ENCODE measurements at places on chromosomes 2 and 18.

- no peak for DNase-seq
These were observed 319.6 kb upstream of the TCF4 start for GRCh38 chr18:55907453-55908175.

GRCh38 chr2:195575879-195576401, 81.1 kb upstream of the SLC39A10 start:
- DNase-seq: no peak

DNA sequence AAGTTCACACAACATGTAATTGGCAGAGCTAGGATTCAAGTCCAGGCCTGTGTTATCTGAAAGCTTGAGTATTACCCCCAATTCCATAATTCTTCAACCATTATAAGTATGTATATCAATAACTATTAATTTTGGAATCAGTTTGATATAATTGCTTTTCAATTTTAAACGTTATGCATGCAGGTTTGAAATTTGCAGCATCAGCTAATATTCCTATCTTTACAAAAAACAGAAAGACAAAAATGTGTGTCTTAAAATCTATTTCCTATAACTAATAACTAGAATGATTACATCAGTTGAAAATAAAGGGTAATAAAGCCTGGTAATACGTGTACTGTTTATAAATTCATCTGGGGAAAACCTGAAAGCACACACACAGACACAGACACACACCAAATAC, 543.3 kb upstream of the PKDCC start:
- DNase-seq: no peak

- no peak for DNase-seq
These were observed 272.8 kb downstream of the KCNS3 start for GRCh38 chr2:18151237-18151636.

DNA sequence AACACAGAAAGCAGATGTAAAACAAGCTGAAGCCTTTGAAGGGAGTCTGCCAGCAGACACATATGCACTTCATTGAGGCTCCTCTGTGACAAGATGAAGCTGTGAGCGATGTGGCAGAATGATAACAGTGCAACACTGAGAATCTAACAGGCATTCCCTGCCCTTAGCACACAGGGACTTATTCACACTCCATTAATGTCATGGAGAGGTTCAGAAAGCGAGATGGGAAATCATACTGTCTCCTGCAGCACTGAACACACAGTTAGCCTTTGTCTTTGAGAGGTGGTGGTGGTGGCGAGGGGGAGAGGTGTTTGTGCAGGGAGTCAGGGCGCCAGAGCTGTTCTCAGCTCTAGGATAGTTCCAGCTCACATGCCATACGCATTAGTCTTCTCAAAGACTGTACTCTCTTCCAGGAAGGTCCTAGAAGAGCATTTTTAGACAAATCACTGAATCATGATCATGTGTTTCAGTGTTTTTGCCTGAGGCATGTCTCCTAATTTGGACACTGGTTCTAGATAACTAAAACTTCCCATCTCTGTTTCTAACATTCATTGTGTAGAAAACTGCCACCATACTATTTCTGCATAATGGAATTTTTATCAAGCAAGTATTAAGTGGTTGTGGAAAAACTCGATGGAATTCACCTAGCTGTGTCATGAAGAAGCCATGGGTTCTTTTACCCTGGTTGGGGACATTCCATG, 93.5 kb upstream of the ITGB6 start:
- no peak for DNase-seq

DNA sequence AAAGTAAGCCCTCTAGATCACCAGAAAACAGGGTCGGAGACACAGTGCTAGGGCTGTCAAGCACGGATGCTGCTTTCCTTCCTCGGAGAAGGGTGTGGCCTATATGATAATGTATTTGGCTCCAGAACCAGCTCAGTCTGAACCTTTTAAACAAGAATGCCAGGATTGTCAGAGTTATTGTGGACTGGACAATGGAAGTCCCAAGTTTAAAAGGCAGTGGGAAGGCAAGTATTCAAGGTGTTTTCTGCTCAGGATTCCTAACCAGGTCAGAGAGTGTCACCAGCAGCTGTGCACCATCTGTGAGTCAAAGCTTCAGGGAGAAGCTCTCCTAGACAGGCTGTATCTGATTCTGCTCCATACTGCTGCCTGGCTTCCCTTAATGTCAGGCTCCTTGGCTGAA, 94.8 kb downstream of the SPOPL start:
- no peak for DNase-seq

GRCh38 chr2:128490881-128491691, 172.4 kb upstream of the HS6ST1 start:
- no peak for DNase-seq

DNA sequence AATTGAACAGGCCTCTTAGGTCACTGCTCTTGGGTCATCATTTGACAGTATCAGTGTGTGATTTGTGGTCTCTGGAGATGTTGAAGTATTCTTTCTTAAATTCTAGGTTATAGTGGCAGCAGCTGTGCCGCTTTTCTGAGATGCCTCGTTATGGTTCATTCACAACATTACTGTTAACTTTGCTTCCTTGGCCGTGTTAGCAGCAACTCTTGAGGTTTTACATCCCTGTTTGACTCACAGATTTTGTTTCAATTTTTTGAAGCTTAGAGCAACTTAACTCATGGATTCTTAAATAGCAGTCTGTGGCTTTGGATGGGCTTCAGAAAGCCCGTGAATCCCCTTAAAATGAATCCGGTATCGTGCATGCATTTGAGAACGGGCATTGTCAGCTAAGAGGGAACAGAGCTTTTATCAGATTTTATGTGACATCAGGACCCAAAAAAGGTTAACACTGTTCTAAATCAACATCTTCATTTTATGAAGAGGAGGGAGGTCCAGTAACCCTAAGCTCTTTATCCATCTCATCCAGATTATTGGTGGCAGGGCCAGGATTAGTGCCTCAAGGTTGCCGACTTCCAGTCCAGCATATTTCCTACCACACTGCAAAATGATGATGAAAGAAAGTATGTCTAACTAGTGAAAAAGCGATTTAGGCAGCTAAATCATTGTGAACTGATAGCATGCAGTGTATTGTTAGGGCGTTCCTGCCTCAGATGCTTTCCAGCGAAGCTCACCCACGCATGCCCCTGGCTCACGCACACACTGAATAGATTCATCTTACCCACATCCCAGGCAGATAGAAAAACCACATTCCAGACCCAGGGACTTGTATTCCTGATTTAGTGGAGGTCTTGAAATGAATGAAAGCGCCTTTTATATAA, 5.1 kb downstream of the TRIB2 start:
- no peak for DNase-seq

DNA sequence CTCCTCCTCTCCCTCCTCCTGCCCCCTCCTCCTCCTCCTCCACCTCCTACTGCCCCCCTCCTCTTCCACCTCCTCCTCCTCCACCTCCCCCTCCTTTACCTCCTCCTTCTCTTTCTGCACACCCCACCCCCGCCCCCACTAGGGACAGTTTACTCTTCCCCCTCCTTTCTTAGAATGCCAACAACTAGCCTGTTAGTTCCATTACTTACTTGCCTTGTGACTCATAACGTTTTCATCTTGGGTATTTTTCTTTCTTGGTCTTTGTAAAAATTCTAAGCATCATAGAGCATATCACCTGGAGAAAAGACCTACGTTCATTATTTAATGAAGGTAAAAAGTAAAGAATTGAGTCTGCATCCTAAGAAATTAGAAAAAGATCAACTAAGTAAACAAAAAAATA, 165.3 kb downstream of the NEDD4L start:
- DNase-seq: no peak

DNA sequence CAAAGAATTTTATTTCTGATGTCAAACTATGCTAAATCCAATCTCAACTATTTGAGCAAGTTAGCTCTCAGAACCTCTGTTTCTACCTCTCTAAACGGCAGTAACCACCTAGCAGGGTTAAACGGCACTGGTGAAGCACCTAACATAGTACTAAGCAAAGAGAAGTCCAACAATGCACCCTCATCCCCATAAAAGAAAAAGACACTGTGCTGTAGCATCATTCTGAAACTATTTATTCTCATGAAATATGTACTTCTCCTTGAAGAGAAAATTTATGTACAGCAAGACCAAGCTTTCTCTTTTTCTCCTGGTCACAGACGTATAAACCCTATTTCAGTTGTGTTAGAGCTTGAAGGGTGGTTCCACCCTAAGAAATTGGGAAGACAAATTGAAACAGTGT, 4.8 kb downstream of the MEX3C start:
- no peak for DNase-seq

- no peak for DNase-seq
These were observed 129.7 kb downstream of the MAP4K4 start for GRCh38 chr2:101827246-101827645.

DNA sequence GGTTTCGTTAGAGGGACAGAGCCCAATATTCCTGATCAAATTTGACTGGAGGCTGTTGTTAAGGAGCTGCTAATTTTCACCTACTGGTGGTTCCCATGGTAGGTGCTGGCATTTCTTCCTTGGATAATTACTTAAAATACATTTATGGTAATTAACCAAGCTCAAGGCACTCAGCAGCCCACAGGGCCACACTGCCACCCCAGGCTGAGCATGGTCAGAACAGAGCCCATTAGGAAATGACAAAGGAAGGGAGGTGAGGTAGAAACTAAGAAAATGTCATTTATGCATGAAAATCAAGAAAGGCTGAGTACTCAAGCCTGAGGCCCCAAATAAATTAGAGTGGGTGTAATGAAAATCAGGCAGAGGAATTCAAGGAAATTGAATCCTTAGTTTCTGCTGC, 510.2 kb upstream of the GYPC start:
- DNase-seq: no peak

DNA sequence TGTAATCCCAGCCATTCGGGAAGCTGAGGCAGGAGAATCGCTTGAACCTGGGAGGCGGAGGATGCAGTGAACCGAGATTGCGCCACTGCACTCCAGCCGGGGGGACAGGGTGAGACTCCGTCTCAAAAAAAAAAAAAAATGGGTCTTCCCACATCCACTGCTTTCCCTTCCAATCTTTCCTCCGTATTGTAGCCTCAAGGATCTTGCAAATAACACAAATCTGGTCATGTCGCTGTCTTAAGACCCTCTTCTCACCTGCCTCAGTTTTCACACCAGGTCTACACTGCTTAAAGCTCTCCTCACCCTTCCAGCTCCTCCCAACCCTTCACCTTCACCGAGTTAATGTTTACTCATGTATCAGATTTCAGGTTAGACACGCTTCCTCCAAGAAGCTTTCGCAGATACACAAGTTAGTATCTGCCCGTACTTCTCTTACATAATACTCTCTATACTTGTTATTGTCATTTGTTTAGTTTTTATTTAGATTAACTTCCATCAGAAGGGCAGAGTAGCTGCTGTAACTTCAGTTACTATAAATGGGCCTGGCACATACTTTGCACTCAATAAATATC, 1.5 kb downstream of the IER3IP1 start:
- no peak for DNase-seq

- DNase-seq: no peak
These were observed 113.8 kb downstream of the CTAGE1 start for GRCh38 chr18:22303927-22304326.

- DNase-seq: no peak
These were observed 283.5 kb upstream of the HDAC4 start for GRCh38 chr2:239684271-239684810.

GRCh38 chr2:174383796-174384195, 11.7 kb upstream of the SCRN3 start:
- no peak for DNase-seq

DNA sequence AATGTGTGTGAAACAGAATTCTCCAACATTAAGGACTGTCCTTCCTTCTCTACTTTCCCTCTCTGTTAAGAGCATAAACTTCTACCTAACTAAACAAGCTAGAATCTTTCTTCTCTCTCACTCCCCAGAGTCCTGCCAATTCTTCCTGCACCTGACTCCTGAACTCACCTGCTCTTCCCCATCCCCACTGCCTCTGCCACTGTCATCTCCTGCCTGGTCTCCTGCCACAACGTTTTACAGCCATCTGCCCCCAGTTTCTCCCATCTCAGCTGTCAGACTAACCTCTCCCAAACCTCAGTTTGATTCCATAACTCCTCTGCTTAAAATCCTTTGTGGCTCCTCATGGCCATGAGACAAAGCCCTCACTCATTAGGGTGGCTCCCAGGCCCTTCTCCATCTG, 288.3 kb upstream of the FBXO11 start:
- no peak for DNase-seq

DNA sequence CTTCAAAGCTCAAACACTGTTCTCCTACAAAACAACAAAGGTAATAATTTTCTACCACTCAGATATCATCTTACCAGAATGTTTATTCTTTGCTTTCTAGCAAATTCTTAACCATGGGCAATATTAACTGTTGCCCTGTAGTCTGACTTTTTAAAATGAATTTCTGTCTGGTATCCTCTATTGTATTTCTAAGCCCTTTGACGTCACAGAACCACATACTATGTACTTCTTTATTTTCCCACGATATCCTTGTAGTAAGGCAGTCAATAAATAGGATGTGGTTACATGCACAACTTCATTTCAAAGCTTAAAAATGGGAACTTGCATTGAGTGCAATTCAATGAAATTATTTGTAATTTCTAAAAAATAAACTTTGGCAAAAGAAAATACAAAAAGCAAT, 58.7 kb downstream of the THADA start:
- DNase-seq: no peak

DNA sequence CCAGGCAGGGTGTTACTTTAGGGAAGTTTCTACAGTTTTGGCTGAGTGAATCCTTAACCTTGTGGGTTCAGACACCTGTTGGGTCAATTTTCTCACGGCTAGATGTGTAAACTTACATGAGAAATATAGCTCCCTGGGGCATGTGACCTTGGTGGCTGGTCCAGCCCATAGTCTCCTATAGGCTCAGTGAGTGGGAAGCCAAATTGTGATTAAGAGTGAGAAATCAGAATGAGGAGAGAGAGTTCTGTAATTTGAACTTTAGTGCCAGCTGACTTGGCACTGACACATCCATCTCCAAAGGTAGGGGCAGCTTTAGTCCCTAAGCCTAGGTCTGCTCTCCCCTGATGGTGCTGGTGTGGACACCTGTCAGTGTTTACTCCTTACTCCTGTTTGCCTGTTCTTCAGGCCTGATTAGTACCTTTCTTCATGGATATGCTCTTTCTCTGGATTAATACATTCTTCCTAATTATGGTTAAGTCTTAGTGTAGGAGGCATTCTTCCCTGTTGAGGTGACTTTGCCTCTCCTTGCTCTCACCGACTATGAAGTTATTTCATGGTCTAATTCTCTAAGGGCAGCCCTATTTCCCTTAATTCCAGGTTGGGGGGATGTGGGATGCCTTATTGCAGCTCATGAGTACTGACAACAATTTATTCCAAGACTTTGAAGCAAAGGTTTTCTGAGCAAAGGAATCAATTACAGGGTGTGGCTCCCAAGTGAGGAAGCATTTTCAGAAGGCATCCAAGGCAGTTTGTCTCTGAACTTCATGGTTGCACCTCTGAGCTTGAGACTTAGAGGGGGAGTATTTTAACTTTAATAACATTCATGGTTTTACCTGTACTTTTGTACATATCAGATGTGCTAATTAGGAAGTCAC, 177.3 kb downstream of the DYSF start:
- DNase-seq: no peak

- no peak for DNase-seq
These were observed 575.2 kb upstream of the SLC8A1 start for GRCh38 chr2:41027095-41027494.

GRCh38 chr2:151999053-151999452, 99.8 kb downstream of the CACNB4 start:
- DNase-seq: peak; percentile 15
